ENCODE measurements at places on chromosomes 2 and 18.
A peak's percentile ranks its signal among the peaks of the same experiment; 100 is the strongest.

GRCh38 chr2:108382196-108382595 lies 4.4 kb downstream of the SULT1C4 start:
- DNase-seq: no peak

- DNase-seq: no peak
These were observed 47.5 kb downstream of the EML4 start for GRCh38 chr2:42216694-42217093.

- DNase-seq: no peak
These were observed 245.8 kb downstream of the TMX3 start for GRCh38 chr18:68469049-68469625.

- DNase-seq: peak; percentile 4
These were observed 659 bp downstream of the CHMP1B start for GRCh38 chr18:11851806-11852337.

DNA sequence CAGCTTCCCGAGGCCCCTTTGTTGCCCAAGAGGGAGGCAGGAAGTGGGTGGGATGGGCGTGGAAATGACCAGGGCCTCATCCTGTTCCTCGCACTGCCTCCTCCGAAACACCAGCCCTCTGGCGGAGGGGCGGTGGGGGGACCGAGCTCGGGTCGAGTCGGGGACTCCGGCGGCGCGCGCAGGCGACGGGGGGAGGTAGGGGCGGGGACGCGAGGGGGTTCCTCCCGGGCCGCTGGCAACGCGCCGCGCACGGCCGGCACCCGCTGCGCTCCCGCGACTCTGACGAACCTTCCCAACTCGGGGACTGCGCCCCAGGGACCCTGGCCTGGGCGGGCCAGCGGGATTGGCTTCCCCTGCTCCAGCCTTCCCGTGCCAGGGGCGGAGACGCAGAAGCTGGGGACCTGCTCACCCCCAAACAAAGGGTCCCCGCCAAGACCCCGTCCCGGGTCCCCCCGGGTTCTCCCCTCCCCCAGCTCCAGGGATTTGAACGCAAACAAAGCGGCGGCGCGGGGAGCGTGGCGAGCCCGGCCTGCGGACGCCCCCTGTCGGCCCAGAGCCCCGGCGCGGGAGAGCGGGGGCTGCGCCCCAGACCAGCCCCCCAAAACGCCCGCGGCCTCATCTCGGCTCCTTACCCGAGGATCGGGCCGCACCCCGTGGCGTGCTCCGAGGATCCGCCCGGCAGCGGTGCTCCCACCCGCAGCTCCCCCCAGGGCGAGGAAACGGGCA lies 1.2 kb downstream of the SEMA4C start:
- no peak for DNase-seq

GRCh38 chr18:813172-814071 lies 1.4 kb upstream of the YES1 start:
- DNase-seq: no peak
